Activated B cell treated with CpG ODN at 0.5 μM for 24 hours (primary cell): ENCODE measurements at places on chromosomes 7 and 10. TPM values are rescaled to one million over a fixed set of nuclear protein-coding genes. Genes with fewer than 3 reads are reported as not detected.

DNA sequence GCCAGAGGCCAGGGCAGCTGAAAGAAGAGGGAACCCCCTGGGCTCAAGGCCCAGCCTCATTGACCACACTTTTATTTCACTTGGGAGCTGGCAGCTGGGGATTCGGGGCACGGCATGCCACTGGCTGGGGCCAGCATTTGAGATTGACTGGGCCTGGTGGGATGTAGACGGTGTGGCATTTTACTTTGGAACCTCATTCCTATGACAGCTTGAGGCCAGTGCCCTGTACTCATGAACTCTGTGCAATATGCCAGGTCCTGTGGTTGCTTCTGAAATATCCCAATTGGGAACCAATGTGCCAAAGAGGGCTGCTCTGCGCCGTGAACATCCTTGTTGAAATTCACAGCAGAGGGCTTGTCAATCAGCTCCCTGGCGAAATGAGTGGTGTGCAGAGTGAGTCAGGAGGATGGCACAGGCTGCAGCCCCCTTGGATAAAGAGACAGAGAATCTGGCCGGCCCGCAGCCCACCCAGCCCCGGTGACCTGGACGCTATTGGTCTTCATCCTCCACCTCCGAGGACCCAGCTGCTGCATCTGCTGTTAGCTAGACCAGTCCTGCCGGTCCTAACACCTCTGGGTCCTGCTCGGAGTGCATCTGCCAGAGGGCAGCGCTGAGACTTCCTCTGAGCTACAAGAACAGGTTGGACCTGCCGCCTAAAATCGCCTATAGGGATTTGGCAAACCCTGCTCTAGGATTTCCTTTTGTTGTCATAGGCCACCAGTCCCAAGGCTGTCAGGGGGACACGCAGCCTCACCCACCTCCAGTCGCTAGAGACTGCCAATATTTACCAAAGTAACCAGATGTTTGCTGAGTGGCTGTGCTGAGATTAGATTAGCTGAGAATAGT is 58.0 kb downstream of the PRKAG2 start:
- DNase-seq: no peak

DNA sequence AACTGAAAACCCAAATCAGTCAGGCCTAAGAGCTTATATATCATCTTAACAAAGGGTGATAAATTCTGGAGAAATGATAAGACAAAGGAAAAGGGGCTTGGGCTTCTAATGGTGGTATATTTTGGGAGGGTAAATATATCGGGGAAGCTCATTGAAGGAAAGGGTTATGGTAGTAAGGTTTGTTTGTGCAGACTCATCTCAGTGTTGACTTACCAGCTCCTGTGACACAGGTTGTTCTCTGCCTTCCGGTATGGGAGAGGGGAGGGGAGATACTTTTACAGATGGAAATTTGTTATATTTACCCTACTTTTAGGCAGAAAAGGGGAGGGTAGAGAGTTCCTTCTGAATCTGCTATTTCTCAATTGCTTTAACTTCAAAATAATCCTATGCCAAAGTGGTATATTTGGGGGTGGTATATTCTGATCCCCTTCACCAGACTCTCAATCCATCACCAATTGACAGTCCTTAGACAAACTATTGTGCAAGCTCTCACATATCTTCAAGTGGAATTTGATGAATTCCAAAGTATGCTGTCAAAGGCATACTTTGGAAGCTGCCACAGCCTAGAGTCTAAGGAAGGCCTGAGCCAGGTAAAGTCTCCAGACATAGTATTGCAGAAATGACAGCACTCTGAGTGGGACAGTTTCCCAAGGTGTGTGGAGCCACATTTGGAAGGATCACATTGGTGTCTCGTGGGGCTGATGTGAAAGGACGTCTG is 13.3 kb upstream of the PAPSS2 start:
- DNase-seq: no peak

DNA sequence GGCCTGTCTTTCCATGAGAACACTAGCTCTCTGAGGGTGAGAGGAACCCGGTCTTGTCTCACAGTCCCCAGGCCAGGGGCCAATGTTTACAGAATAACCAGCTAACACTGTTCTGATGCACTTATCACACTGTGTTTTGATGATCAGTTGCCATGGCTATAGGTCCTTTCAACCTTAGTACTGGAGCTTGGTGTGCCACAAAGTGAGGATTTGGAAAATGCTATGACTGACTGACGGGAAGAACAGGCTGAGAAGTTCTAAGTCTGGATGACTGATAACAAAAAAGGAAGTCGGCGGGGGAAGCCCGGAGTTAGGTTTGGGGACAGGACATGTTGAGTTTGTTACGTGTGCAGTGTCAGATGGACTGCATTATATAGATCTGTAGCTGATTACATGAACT is 141.8 kb downstream of the CTTNBP2 start:
- DNase-seq: no peak

DNA sequence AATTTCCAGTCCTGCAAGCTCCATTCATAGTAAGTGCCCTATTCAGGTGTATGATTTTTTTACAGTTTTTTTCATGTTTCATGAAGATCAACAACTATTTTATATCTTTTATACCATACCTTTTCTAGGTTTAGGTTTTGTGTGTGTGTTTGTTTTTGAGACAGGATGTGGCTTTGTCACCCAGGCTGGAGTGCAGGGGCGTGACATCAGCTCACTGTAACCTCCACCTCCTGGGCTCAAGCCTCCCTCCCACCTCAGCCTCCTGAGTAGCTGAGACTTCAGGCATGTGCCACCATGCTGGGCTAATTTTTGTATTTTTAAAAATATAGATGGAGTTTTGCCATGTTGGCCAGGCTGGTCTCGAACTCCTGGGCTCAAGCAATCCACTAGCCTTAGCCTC is 35.0 kb downstream of the ARMH3 start:
- no peak for DNase-seq

DNA sequence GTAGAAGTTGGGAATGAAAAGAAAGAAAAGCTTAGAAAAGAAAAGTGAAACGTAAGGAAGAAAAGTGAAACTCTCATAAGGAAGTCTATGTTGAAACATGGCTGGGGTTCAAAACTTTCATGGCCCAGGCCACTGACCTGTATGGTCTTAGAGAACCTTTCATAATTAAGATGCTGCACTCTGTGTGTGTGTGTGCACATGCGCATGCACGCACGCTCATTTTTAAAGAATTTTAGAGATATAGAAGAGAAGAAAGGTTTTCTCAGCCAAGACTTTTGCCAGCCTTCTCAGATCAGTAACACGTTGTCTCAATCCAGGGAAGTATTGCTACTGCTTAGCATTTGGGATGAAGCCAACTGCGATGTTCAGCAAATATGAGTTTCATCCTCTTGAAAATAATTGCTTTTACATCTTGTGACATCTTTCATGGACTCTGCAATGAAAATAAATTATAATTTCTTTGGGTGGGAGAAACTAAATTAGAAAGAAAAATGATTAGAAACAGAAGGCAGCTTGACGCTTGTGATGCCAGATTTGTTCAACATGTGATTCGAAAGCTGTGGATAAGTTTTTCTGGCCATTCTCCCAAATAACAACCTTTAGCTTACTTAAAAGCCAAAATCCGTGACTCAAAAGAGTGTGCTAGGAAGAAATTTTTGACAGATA is 16.2 kb upstream of the SLC26A4 start:
- DNase-seq: no peak

GRCh38 chr10:3813267-3813666 is 28.3 kb upstream of the KLF6 start:
- DNase-seq: no peak

MAGI2 gene
- 0.38 and 0.46 TPM in 2 replicates for total RNA-seq

CLRN3 gene
- not detected in 2 replicates for total RNA-seq

DNA sequence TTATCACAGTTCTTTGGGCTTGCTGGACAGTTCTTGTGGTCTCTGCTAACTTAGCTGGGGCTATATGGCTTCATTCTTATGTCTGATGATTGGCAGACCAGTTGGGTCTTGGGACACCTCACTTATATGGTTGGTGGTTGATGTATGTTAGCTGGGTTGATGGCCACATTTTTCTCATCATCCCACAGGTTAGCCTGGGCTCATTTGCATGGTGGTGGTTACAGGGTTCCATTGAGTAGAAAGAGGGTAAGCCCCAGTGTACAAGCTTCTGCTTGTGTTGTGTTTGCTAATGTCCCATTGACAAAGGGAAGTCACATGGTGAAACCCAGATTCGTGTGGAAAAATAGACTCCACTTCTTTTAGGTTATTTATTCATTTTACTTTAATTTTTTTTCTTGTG is 40.6 kb downstream of the TMEM60 start:
- no peak for DNase-seq

EGR2 gene
- total RNA-seq: 6.1 and 9.4 TPM in 2 replicates

DNA sequence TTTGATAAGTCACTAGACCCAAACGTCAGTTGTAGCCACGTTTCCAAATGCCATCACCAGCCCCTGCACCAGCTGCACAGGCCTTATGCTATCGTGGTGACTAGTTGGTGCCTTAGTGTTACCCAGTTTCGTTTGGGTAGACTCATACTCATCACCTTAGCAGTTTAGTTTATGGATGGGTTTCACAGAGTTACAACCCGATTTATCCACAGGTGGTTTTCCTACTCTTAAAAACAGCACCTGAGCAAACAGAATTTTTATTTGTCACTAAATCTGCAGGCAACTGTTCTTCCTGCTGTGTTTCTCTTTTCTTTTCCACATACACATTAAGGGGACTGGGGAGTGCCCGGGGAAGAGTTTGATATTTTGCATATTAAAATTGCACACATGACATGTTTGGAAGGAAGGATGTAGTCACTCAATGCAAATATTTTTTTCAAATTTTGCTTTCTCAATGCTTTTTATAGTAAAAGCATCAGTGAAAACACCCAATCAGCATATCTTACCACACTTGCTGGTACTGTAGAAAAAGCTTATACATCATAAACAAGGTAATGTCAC is 41.6 kb downstream of the PDSS1 start:
- DNase-seq: no peak

GRCh38 chr7:121428855-121429489 is 32.9 kb upstream of the FAM3C start:
- DNase-seq: no peak

- no peak for DNase-seq
Observed at GRCh38 chr7:156092307-156092706, 280.0 kb upstream of the SHH start.

- DNase-seq: no peak
Observed at GRCh38 chr10:112722758-112723157, 227.3 kb upstream of the TCF7L2 start.

GRCh38 chr7:29987083-29987482 is 2.5 kb downstream of the SCRN1 start:
- no peak for DNase-seq

- no peak for DNase-seq
Observed at GRCh38 chr10:100021322-100021721, 11.6 kb upstream of the DNMBP start.

- no peak for DNase-seq
Observed at GRCh38 chr7:4675771-4676367, 6.2 kb upstream of the FOXK1 start.

ANKRD61 gene
- not detected in 2 replicates for total RNA-seq
